LNCaP clone FGC (cell line): ENCODE measurements at places on chromosomes 3 and 15.

- DNase-seq: no peak
Observed at GRCh38 chr15:78715930-78716329, 74.9 kb upstream of the CHRNB4 start.

DNA sequence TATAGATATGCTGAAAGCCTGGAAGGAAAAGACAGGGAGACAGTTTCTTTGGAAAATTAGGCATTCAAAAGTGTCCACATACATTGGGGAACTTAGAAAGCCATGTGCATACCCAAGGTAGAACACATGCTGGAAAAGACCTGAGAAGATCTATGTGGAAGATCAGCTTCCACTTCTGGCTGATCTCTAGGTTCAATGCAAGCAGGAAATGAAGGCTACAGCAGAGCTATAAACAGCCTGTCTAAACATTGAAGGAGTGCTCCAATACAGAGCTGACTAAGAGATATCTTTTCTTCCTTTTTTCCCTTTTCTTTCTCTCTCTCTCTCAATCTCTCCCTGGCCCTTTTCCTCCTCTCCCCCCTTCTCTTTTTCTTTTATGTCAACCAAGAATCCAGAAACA is 73.6 kb upstream of the TCF12 start:
- no peak for DNase-seq

GRCh38 chr15:89004726-89005030 is 83.6 kb upstream of the ABHD2 start:
- DNase-seq: no peak

DNA sequence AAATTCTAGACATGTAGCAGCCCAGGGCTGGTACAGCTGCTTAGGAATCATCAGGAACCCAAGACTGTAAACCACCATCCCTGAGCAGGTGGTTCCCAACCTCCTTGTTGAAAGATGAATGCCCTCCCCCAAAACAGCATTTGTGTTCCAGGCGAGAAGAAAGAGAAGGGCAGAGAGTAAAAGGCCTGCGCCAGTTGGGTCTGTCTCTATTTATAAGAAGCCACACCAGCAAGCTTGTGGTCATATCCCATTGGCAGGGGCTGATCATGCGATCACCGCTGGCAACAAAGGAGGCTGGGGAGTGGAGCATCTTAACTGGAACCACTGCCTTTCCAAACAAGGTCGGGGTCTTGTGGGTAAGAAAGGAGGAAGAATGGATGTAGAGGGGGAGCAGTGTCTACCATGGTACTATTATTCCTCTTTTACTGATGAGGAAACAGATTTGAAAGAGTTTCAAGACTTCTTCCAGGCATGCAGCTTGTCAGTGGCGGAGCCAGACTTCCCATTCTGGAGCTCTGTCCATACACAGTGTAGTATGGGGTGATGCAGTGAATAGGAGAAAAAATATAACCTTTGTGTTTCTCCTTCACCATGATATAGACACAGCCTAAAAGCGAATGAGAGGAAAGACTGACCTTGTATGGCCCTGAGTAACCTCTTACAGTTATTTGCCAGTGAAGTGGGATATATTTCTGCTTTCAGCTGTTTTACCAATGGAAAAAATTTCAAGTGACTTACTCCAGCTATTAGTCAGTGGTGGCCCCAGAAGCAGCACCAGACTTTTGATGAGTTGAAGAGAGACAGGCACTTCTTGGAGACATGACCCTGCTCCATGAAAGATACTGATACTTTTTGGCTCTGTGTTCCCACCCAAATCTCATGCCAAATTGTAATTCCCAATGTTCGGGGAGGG is 222.6 kb downstream of the ABHD5 start:
- DNase-seq: no peak

GRCh38 chr3:126351086-126351770 is 6.0 kb downstream of the KLF15 start:
- no peak for DNase-seq

DNA sequence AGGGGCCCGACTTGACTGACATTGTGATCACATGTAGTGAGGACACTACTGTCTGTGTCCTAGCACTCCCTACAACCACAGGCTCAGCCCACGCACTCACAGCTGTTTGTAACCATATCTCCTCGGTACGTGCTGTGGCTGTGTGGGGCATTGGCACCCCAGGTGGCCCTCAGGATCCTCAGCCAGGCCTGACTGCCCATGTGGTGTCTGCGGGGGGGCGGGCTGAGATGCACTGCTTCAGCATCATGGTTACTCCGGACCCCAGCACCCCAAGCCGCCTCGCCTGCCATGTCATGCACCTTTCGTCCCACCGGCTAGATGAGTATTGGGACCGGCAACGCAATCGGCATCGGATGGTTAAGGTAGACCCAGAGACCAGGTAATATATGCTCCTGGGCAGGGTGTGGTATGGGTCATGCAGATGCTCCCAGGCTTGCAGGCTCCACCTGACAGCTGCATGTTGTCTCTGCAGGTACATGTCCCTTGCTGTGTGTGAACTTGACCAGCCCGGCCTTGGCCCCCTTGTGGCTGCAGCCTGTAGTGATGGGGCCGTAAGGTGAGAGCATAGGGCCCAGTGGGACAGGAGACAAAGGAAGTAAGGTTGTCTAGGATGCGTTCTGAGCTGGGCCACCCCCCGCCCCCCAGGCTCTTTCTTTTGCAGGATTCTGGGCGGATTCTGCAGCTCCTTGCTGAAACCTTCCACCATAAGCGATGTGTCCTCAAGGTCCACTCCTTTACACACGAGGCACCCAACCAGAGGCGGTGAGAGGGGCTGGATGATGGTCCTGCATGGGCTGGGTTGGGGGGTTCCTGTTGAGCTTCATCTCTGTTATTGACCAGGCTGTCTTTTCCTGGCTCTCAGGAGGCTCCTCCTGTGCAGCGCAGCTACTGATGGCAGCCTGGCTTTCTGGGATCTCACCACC is 4.4 kb downstream of the DALRD3 start:
- no peak for DNase-seq

GRCh38 chr3:71488391-71488809 is 95.1 kb downstream of the FOXP1 start:
- DNase-seq: no peak

GRCh38 chr3:13121553-13122001 is 48.3 kb upstream of the IQSEC1 start:
- DNase-seq: no peak

- no peak for DNase-seq
Observed at GRCh38 chr15:41983221-41983620, 10.9 kb upstream of the EHD4 start.

GRCh38 chr3:81161851-81162250 is 599.6 kb downstream of the GBE1 start:
- DNase-seq: no peak

DNA sequence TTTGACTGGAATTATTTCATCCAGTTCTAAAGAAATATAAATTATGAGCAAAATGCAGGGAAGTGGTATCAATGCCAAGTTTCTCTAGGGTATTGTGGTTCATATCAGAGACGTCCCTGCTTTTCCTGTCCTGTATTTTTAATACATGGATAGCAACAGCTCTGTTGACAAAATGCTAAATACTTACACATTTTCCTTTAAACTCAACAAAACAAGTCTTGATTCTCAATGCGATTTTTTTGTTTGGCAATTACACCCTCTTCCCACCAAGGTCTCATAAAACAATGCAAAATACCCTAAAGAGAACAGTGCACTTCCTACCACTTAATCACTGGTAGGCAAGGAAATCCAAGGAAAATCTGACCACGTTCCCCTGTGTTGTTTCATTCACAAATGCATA is 120.0 kb downstream of the DUT start:
- no peak for DNase-seq

DNA sequence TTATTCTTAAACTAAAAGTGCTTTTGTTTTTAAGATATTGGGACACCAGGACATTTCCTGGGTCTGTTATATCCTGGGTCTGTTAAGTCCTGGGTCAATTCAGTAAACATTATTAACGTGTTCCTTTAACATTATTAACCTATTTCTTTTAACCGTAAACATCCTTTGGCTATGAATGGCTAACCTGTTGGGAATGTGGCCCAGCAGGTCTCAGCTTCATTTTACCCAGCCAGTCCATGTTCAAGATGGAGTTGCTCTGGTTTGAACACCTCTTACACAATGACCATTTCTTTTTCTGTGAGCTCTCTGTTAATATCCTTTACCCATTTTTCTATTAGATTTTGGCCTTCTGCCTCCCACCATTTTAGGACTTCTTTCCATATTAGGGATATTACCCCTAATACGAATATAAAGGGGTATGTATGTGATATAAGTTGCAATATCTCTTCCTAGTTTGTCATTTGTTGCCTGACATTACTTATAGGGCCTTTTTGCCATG is 88.9 kb upstream of the NEDD4 start:
- DNase-seq: no peak

GRCh38 chr3:112261742-112262141 is 32.3 kb downstream of the SLC9C1 start:
- no peak for DNase-seq

GRCh38 chr15:94844538-94845389 is 613.4 kb downstream of the MCTP2 start:
- peak; percentile 11 for DNase-seq

DNA sequence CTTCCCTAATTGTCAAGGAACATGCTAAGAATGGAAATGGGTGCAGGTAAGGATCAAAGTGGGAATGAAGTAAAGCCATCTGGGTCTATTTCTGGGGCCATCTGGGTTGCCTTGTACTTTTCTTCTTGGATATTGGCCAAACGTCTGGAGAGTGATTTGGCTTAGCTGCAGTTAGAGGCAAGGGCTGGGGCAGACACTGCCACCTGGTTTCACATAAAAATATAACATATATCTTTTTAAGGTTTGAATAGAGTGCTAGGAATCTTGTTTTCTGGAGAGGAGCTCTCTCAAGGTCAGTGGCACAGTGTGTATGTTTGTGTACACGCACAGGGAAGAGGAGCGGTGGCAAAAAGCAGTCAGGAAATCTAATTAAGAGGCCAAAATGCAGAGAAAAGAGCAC is 24.7 kb upstream of the EOMES start:
- DNase-seq: no peak

- DNase-seq: no peak
Observed at GRCh38 chr15:42314818-42315217, 41.6 kb upstream of the TMEM87A start.

DNA sequence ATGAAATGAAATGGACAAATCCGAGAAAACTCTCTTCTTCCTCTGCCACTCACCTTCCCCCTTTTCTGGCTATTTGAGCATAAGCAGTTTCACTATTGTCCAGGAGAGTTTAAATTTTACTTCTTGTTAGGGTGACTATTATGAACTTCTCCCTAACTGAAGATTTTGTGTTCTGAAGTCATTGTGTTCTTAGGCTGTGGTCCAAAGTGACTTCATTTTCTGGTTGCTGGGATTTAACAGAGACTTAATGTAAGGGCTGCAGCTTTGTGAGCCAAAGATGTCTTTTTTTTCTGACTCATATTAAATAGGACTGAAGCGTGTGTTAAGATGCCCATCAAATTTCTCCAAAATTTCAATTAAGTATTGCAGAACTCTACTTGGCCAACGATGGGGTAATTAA is 46.5 kb upstream of the FSTL1 start:
- peak; percentile 75 for DNase-seq

DNA sequence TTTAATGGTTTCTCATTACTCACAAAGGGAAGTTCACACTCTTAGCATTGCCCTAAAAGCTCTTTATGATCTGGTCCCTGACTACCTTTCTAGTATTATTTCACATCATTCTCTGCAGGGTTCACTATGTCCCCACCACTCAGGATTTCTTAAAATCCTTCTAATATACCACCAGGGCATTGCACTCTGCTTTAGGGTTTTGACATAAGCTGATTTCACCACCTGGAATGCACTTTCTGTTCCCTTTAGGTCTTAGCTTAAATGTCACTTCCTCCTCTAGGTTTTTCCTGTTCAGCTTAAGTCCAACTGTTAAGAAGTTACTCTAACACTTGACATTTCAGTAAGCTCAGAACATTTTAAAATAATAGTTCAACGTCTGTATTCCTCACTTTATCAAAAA is 81.7 kb downstream of the HCN4 start:
- no peak for DNase-seq

- no peak for DNase-seq
Observed at GRCh38 chr3:97862582-97862981, 40.8 kb downstream of the CRYBG3 start.

GRCh38 chr3:170532573-170532972 is 53.3 kb downstream of the SLC7A14 start:
- DNase-seq: no peak

DNA sequence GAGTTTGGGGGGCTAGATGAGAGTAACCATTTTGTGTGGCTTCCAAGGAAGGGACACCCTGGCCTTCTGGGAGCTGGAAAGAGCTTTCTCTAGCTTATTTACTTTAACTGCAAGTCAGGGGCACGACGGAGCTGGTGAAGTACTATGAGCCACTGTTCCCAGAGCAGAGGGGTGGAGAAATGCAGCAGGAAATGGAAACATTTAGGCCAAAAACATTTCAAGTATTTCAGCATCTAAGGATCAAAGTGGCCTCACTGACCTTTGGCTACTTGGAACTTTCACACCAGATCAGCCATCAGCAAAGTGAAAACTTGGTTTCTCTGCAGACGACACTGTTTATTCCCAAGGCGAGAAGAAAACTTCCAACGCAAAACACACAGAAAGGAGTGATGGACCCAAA is 7.9 kb downstream of the DGKG start:
- DNase-seq: no peak

GRCh38 chr3:169965562-169966427 is 812 bp upstream of the SEC62 start:
- DNase-seq: no peak

- DNase-seq: no peak
Observed at GRCh38 chr3:154132777-154133375, 11.7 kb downstream of the ARHGEF26 start.

DNA sequence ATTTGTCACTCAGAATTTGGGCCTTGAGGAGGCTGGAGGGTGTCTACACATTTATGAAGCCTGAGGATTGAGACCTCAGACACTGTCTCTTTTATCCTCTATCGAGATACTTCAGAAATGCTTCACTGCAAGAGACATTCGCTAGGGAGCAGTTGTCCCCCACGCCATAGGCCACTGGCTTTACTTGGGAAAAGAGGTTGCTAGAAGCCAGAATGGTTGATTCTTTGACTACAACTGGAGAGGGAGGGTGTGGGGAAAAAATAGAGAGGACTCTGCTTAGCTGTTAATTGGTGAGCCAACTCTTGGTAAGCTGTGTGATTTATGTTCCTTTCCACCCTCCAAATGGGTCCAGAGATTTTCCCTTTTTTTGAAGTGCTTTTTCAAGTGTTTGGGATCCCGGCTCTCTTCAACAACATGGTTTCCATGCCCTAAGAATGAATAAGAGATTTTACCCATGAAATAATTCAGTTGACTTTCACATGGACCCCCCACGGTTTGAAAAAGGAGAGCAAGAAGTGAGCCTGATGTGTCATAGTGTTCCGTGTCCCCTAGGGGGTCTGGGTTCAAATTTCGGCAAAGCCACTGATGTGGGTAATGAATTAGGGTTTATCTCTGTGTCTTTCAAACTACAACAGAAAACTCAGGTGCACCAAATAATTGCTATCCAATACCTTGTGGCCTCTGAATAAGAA is 2.7 kb downstream of the BOC start:
- no peak for DNase-seq
